Cardiac muscle cell (in vitro differentiated cells and primary cell): ENCODE measurements at places on chromosomes 11 and 22. TPM values are rescaled to one million over a fixed set of nuclear protein-coding genes. Genes with fewer than 3 reads are reported as not detected.

- no peaks in the 10 kb centered on the region for H3K27me3 ChIP-seq
- DNase-seq, result no peak
- no peak overlapping the region for H3K27ac ChIP-seq
- H3K36me3 ChIP-seq, result no peaks in the 10 kb centered on the region
- H3K4me1 ChIP-seq, result no peaks in the 10 kb centered on the region
- no peak overlapping the region for H3K4me3 ChIP-seq
Measured at GRCh38 chr11:68025047-68025446, 5.4 kb upstream of the NDUFS8 start.

Gene OAF
- total RNA-seq, result 11.3 and 13.2 TPM in 2 replicates

Gene CCDC116
- 0.57 and 0.70 TPM in 2 replicates for total RNA-seq

DNA sequence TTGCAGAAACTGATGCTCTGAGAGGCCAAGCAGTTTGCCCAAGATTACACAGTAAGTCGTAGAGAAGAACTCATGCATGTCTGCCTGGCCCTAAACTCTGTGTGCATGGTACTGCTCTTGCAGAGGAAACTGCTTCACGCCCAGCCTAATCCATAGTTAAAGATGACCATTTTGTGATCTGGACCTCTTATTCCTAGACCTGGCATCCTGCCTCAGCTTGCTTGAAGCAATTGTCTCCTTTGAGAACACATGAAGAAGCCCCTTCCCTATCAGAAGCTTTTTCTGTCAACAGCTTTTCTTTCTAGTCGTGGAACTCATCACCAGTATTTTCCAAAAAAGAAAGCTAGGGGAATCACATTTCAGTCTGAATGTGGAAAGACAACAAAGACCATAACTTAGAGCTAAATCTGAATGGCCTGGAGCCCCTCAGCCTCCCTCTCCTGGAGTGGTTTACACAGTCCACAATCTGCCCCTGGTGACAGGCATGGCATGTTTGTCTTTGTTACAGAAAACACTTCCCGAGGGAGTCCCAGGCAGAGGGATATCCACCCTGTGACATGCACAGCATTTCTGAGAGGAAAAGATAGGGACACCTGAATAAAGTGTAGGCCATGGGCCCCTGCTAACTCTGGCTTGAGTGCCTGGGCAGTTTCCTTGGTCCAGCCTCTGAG lies 2.9 kb upstream of the FZD4 start:
- no peaks in the 10 kb centered on the region for H3K27me3 ChIP-seq
- peak overlapping the region; percentile 95 for H3K27ac ChIP-seq
- H3K4me1 ChIP-seq, result peaks cover 22% of the 10 kb centered on the region
- no peak overlapping the region for H3K4me3 ChIP-seq
- no peaks in the 10 kb centered on the region for H3K36me3 ChIP-seq
- DNase-seq, result peak; percentile 51

Gene SUSD2
- 2.2 and 2.6 TPM in 2 replicates for total RNA-seq
